ENCODE measurements at places on chromosomes 4 and X.

- no peak for DNase-seq
These were observed 11.2 kb downstream of the WDR1 start for GRCh38 chr4:10105421-10105820.

GRCh38 chrX:153934148-153934761, 582 bp downstream of the NAA10 start:
- DNase-seq = no peak

DNA sequence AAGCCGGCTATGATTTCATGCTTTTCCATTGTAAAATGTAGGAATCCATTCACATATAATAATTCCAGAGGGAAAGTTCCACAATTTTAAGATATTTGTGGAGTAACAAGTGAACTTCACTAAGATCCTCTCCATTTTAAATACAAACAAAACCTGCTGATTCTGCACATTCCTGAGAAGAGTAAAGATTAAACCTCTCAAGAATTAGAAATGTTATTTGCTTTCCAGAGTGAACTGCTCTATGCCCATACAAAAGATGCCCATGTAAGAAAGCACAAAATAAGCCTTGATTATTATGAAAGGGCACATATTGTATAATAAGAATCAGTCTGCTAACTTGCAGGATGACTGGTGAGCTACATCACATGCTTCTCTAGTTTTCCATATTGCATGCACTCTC, 241.5 kb downstream of the COX18 start:
- no peak for DNase-seq

- DNase-seq = peak; percentile 65
These were observed 1.4 kb downstream of the FGF2 start for GRCh38 chr4:122827879-122828601.

GRCh38 chr4:95129031-95129430, 371.3 kb downstream of the BMPR1B start:
- no peak for DNase-seq

DNA sequence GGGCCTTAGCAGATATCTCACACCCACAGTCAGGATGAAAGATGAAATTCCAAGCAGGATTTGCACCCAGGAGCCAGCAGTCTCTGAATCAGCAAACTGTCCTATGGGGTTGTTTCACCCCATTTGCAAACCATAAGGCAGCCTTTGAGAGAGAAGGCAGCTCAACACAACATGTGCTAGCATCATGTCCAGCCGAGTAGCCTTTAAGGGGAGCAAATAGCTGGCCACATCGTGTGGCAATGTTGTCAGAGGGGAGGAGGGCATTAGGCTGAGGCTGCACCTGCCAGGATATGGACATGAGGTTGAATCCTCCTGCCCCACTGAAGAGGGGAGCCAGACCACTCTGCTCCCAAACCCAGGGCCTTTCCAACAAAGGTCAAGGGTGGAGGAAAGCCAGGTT, 20.6 kb upstream of the PJA1 start:
- DNase-seq = no peak

- DNase-seq = no peak
These were observed 194.7 kb downstream of the OPHN1 start for GRCh38 chrX:68238568-68238967.

DNA sequence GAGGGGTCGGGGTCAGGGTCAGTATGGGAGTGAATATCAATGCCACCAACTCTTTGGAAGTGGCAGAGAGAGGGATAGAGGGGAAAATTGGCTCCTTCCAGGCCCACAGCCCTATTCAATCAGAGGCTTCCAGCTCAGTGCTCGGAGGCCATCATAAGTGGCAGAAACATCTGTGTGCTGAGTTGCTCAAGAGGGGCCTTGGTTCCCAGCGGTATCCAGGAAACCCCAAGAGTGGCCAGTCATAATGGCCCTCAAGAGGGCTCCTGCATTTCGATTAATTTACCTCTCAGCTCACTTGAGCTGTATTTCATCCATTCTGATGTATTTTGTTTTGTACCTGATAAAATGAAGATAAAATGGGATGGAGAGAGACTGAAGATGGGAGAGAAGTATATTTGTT, 154.3 kb upstream of the EOLA2 start:
- DNase-seq = no peak

Measured in SW 1271 (cell line).